ENCODE measurements at places on chromosomes 6 and 20.
A peak's percentile ranks its signal among the peaks of the same experiment; 100 is the strongest.

DNA sequence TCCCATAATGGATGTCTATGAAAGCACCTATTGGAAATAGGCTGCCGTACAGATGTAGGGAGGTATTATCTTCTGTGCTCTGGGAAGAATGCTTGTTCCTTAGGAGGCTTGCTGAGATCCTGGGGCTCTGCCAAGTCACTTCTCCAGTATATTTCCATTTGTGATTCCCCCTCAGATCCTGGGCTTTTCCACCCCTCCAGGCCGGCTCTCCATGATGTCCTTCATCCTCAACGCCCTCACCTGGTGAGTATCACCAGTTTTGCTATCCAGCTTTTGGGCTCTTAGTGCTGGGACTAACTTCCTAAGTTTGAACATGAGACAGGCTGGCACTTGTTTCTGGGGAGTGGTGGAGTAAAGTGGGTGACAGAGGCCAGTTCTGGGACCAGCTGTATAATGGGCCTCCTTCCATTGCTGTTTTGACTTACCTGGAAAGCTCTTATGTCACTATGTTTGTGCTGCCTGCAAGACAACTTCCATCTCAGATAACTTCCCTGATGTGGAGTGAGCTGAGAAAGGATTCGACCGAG is 2.6 kb downstream of the SYS1 start:
- no peak for DNase-seq

- DNase-seq, result no peak
Measured at GRCh38 chr20:20000211-20000968, 16.8 kb upstream of the NAA20 start.

DNA sequence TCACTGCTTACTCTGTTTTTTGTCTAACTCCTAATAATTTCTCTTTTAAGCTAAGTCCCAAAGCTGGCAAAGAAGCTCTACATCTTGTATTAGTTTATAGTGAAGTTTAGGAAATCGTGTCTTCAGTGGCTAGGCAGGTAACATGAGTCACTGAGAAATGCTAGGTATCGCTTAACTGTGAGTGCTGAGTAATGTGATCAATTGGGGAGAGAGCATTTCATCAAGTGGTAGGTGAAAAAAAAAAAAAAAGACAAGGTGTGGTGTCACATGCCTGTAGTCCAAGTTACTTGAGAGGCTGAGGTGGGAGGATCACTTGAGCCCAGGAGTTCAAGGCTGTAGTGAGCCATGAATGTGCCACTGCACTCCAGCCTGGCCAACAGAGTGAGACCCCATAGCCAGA is 125.3 kb downstream of the FAM83B start:
- DNase-seq, result no peak

- DNase-seq, result no peak
Measured at GRCh38 chr6:44539701-44540355, 152.3 kb downstream of the CDC5L start.

DNA sequence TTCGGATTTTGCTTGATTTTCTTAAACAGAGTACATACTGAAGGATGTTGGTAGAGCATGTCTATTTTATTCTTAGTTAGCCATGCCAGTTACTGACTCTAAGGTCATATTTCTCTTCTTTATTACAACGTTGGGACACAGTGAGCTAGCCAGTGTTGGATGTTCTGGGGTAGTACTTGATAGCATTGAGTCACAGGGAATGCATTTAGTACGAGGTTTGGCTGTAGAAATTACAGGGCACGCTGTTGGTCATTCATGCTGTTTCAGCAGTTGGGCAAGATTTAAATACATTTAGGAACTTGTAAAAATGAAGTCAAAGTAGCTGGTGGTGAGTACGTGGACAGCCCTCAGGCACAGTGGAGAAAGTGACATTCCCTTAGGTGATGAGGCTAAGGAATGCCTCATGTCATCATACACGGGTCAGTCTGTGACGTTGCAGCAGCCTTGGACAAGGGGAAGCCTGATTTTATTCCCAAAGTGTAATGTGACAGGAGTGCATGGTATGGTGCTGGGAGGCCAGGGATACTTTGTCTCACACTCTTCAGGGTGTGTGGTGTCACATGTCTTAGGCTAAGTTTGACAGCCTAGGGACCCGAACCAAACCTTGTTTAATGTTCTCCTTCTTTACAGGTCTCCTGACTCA is 57.7 kb upstream of the SLC22A1 start:
- DNase-seq, result no peak

DNA sequence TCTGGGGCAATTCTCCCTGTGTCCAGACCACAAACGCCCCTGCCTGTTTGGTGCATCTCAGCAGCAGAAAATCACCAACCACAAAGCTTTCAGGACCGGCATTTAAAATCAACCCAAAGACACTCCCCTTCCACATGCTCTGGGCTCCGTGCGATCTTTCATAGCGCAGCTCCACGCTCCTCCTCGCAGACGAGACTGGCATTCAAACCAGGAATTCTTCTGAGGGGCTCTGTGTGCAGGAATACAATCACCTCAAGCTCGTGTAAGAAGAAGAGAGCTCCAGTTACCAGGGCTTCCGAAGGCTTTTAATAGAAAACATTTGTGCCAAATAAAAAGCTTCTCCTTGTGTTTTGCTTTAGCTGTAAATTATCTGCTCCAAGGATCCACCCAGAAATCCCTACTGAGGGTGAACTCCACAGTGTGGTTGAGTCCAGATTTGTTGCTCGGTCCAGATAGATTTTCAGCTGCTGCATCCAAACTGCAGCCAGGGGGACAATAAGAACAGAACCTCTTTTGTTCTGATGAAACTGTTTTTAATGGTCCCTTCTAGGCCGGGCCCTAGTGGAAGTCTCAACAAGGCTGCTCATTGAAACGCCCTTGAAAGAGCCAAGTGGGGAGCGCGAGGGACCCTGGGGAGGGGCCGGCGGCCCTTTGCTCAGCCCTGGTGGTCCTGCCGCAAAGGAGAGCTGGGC is 16.4 kb upstream of the BMP7 start:
- DNase-seq, result no peak

GRCh38 chr6:158023597-158023939 is 41.9 kb downstream of the SYNJ2 start:
- DNase-seq, result no peak

- no peak for DNase-seq
Measured at GRCh38 chr6:125183391-125183790, 29.8 kb downstream of the TPD52L1 start.

DNA sequence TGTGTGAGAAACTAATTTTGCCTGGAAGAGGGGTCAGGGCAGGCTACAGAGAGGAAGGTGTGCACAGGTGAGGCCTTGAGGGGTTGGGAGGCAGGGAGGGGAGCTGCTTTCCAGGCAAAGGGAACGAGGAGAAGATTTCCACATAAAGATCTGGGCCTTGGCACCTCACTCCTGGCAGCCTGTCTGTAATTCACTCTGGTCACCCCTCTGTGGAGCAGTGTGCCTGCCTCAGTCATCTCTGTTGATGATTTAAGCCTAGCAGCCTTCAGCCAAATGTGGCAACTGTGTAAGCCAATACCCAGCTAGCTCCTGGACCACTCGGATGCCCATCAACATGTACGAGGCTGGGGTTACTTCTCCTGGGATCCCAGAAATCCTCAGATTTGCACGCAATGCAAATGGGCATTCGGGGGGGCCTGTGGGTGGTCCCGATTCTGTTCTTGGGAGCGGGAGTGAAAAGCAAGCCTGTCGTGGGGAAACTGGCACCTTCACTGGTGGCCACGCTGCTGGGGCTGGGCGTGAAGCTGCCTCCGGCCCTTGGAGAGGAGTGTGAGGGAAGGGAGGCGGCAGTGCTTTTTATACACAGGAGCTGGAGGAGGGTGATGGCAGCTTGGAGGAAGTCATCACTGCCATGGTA is 360.4 kb downstream of the ZFAND3 start:
- no peak for DNase-seq

DNA sequence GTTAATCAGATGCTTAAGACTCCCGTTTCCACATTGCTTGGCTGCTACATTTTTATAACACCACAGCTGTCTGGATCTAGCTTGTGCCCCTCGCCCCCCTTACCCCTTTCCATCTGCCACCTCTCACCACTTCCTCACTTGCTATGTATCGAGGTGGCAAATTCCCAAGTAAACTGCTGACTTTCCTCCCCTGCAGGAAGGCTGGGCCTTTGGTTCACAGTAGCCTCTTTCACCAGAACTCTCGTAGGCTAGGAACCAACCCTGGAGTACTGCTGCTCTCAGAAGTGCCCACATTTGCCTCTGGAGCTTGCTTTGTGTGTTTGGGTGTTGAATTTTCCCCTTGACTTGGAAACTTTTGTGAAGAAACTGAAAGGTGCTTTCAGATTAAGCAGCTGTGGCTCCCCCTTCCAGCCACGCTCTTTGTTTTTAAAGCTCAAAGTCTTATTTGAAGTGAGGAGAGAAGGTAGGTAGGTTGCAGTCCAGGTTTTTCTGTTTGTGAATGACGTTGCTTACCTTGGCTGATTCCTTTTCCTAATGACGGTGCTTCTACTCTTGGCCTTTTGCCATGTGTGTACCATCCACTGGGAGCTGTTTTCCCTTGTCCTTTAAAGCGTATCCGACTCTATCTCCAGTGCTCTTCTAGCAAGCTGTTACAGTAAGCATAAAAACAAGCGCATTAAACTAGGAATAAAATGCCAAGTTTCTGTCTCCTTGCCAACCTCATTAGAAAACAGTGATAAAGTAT is 90.4 kb downstream of the CARMIL1 start:
- peak; percentile 18 for DNase-seq

DNA sequence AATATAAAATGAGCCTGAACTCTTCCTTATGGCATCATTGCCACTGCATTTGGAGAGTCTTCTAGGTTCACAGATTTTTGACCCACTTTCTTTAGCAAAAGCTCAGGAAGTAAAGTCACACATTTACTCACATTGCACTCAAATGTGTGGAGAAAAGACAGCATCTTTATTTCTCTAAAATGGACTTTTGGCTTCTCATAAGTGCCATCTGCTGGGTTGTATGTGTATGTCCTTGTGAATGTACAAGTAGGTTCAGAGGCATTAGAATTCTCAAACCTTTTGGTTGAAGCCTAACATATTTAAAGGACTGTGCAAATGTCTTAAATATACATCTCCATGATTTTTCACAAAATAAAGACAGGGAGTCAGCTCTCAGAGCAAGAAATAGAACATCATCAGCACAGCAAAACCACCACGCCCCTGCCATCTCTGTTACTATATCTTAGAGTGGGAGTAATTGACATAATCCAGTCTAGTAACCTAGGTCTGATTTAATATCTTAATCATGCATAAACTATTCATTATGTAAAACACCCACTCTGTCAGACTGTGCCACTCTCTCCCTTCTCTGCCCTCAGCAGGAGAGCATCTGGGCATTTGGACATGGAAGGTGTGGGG is 42.2 kb upstream of the SPTLC3 start:
- no peak for DNase-seq

DNA sequence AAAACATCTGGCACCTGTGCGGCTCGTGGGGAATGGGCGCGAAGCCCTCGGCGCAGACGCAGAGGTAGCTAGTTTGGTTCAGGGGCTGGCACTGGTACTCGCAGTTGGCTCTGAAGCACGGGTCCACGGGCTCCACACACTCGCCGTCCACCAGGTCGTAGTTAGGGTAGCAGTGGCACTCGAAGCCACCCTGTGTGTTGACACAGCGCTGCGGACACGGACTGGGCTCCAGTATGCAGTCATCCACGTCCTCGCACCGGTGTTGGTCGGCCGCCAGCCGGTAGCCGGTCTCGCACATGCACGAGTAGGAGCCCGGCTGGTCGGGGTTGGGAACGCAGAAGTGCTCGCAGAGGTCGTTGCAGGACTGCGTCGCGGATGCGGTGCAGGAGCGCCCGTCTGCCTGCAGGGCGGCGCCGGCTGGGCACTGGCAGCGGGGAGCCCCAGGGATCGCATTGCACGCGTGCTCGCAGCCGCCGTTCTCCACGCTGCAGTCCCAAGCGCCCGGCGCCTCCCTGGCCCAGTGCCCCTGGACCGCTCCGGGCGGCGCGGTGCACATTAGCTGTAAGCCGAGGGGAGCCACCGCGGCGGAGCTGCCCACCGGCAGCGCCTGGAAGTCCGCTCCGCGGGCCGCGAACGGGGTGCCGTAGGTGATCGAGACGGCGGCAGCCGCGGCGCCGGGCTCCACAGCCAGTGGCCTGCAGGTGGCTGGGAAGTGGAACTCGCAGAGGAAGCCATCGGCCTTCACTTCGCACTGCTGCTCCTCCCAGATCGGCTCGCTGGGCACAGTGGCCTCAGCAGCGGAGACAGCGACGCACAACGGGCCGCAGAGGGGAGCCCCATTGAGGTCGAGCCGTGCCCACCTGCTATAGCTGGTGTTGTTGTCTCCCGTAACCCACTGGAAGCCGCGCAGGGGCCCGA is 930 bp downstream of the THBD start:
- no peak for DNase-seq

- peak; percentile 38 for DNase-seq
Measured at GRCh38 chr6:109322825-109323224, 59.4 kb downstream of the CD164 start.

DNA sequence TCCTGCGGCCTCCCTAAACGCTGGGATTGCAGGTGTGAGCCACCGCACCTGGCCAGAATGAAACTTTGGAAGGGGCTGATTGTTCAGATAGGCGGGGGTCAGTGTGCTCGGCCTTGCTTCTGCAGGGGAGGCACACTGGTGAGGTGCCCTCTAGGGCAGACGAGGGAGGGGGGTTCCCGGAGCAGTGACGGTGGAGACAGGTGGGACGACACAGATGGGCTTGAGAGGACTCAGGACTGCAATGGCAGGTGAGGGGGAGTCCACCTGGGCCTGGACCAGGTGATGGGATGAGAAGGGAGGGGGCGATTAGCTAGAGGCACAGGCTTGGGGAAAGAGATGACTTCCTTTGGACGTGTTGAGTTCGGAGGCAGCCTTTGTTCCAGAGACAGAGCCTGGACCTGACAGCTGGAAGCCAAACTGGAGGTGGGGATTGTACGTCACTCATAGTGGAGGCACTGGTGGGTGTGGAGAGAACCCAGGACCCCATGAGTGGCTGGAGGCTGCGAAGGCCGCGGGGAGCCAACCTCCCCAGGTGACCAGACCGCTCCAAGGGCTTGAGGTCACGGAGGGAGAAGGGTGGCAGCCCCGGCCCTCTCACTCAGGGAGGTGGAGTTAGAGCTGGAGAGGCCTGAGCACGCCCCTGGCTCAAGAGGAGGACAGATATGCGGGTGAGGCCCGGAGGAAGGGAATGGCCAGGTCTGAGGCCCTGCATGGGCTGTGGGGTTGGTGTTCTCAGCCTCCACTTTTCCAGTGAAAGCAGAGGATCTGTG is 10.5 kb upstream of the MAP1LC3A start:
- DNase-seq, result no peak

DNA sequence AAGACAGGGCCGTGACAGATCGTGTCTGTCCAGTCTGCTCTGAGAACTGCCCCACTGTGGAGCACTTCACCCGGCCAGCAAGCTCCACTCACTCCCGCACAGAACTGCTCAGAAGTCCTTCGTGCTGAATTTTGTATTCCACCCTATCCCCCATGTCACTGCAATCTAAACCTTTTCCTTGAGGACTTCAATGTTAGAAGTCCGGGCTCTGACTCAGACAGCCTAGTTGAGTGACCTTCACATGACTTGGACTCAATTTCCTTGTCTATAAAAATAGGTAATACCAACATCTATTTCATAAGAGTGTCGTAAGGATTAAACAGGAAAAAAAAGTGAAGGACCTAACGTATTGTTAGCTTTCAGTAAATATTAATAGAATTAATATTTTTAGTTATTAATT is 161.6 kb downstream of the QRSL1 start:
- DNase-seq, result no peak
